ENCODE measurements at places on chromosomes 13 and 19.
A peak's percentile ranks its signal among the peaks of the same experiment; 100 is the strongest.

DNA sequence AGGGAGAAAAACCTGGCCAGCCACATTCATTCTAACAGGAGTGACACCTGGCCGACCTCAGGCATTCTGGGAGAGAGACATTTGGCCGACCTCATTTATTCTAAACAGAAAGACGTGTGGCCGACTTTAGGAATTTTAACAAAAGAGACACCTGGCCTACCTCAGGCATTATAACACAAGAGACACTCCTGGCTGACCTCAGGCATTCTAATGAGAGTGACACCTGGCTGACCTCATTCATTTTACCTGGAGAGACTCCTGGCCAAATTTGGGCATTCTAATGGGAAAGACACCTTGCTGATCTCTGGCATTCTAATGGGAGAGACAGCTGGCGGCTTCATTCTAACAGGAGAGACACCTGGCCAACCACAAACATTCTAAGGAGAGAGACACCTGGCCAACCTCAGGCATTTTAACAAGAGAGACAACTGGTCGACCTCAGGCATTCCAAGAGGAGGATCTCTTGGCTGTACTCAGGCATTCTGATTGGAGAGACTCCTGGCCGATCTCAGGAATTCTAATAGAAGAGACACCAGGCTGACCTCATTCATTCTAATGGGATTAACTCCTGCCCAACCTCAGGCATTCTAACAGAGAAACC, 1353.9 kb downstream of the UQCRFS1 start:
- no peak for DNase-seq

DNA sequence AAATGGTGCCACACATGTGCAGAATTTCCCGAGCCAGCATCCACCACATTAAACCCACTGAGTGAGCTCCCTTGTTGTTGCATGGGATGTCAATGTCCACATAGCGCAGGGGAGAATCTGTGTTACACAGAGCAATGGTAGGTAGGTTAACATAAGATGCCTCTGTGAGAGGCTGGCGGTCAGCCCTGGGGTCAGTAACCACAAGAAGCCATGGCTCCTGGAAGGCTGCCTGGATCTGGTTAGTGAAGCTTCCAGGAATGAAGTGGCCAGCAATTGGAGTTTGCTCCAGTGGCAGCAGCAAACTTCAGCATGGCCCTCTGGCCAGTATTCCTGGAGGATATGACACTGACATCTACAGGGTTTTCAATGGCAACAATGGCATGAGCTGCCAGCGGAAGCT, 37.0 kb upstream of the PCDH9 start:
- DNase-seq: no peak

GRCh38 chr19:50461066-50461875, 15.0 kb upstream of the EMC10 start:
- no peak for DNase-seq

DNA sequence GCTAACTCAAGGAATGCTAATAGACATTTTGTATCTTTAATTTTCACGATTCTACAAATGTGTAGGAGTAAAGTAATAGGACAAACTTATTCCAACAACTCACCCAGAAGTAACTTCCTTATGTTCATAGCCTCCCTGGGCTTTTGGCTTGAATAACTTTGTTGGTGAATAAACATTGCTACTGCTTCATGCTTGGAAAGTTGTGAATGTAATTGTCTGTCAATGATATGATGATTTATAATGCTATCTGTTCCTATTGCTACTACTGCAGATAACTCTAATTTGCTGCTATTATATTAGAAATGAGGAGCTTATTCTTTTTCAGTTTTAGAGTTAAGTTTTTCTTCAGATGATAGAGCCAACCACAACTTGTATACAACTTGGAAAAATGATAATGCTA, 307.7 kb downstream of the PCDH9 start:
- no peak for DNase-seq

DNA sequence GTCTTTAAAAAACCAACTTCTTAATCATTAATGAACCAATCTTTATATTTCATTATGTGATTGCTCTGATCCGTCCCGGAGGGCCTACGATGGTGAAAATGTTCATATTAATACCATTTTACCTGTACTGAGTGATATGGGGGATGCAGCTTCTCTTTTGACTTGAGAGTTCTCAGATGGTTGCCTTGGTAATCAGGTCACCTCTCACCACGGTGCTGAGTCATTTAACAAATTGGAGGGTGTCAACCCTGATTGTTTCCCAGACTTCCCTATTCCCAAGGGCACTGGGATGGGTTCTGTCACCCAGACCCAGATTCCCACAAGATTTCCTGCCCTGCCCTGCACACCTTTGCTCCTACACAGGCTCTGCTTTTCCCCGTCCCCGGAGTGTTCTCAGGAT, 128.5 kb upstream of the TMTC4 start:
- no peak for DNase-seq

GRCh38 chr13:87582399-87582798, 88.8 kb upstream of the SLITRK5 start:
- DNase-seq: no peak

GRCh38 chr19:49217382-49217781, 59.8 kb downstream of the TRPM4 start:
- DNase-seq: no peak

- no peak for DNase-seq
Observed at GRCh38 chr19:55694656-55695491, 19.8 kb downstream of the EPN1 start.

DNA sequence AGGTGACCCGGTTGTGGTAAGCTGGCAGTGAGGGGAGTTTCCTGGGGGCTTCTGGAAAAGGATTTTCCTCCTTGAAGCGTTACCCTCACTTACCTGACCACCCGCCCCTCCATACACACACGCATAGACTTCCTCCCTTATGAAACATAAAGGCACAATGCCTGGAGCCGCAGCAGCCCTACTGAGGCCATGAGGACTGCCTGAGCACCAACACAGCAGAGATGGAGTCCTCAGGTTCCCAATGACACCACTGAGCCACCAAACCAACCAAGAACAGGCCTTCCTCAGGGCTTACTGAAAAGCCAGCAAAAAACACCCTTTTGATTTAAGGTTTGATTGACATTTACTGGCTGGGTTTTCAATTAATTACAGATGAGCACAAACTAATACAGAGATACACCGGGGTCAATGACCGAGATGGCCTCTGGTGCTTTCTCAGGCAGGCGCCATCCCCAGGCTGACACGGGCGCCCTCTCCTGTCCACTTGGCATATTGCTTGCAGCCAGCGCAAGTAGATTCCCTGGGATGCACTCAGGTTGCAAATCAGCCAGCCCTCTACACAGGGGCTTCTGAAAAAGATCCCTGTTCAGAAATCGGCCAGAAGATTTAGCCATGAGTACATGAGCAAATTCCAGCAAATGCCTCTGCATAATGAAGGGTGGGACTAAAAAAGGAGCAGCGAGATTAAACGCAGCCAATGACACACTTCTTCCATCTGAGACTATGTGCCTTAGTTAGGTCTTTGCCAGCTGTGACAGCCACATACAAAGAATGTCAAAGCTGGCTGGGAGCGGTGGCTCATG, 14.8 kb downstream of the OPA3 start:
- no peak for DNase-seq

- no peak for DNase-seq
Observed at GRCh38 chr19:46391296-46392251, 21.8 kb downstream of the CCDC8 start.

GRCh38 chr13:55566334-55566733, 1574.4 kb upstream of the PRR20A start:
- DNase-seq: no peak

DNA sequence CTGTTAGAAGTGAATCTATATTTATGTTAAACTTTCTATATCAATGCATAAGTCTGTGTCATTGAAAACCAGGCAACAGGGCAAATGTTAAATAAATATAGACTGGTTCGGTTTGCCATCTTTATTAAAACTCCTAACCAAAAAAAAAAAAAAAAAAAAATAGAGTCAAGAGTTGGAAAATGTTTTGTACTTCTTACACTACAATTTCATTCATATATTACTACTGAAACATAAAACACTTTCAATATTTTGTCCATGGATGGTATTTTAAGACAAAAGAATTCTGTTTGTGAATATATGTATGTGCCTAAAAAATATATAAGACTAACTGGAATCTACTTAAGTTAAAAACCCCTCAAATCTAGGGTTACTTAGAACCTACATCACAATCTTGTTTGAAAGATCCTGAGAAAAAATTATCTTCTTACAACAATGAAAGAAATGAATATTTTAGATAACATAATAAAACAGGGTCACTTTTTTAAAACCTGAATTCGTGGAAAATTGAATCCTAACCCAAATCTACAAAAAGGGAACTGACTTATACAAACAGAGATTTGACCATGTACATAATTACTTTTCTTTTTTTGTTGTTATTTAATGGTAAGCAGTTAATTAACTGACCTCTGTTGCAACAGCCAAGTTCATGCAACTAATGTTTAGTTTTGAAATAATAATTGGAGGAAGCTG, 5.1 kb downstream of the DACH1 start:
- no peak for DNase-seq

DNA sequence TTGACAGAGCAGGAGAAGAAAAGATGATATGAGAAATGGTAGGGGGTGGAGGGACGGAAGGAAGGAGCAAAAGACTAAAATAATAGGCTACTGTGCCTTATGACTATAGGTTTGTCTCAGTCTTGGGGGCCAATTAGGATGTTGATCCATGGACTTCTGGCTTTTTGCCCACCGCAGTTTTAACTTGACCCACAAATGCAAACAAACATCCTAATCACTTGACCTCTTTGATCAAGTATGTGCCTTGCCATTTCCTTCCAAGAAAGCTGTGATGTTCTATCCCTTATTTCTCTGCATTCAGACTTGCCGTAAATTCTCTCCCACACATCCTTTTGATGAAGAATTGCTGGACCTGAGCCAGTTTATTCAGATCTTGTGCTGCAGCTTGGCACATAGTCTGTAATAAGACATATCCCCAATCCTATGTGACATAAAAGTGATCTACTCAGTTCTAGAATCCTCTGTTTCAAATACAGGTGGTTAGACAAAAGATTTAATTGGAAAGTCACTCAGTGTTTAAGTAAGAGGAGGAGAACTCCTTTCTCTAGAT, 62.8 kb downstream of the TPT1 start:
- no peak for DNase-seq

- DNase-seq: no peak
Observed at GRCh38 chr13:63741029-63741813, 2325.6 kb upstream of the PCDH20 start.

GRCh38 chr13:110444226-110444653, 117.3 kb downstream of the RAB20 start:
- no peak for DNase-seq

- peak; percentile 70 for DNase-seq
Observed at GRCh38 chr19:16249826-16250404, 52.2 kb downstream of the AP1M1 start.

All from fibroblast of skin of left quadriceps (primary cell).